ENCODE measurements at places on chromosomes 11 and 22.
A peak's percentile ranks its signal among the peaks of the same experiment; 100 is the strongest.

- peak; percentile 30 for DNase-seq
These were observed 34.2 kb upstream of the FSHB start for GRCh38 chr11:30196400-30197206.

- DNase-seq = no peak
These were observed 68.9 kb downstream of the C22orf31 start for GRCh38 chr22:28992565-28993356.

DNA sequence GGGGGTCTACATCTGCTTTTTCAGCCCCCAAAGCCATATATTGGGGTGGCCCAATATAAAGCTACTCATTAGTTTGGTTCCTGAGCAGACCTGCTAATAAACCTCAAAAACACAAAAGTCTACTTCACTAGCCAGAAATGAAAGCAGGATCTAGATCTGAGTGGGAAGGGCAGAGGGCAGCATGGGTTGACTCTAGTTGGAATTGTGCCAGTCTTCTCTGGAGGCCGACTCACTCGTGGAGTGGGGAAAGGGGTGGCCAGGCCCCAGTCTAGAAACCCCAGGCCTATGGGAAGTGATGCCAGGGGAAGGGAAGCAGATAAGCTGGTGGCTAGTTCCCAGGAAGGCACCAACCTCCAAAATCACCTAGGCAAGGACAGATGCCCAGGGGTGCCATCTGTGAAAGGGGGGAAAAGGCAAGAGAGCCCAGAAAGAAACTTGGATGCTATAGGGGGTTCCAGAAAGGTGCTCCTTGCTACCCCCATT, 5.3 kb downstream of the PATZ1 start:
- DNase-seq = no peak

GRCh38 chr22:40000171-40000570, 5.4 kb downstream of the FAM83F start:
- DNase-seq = no peak

DNA sequence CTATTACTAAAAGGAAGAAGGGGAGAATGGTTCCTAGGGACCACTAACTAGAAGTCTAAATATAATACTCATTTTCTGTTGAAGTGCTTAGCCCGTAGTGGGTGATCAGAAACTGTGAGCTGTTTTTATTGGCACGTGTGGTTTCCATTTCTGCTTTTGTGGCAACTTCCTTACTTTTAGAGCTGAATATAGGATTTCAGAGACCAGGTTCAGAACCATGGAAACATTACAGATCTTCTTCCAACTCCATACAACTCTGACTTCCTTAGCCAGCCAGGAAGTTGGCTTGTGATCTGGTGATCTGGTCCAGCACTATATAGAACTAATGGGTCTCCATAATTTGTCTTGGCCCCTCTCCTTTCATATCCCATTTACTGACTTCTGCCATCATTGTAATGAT, 2.6 kb upstream of the ME3 start:
- DNase-seq = no peak

DNA sequence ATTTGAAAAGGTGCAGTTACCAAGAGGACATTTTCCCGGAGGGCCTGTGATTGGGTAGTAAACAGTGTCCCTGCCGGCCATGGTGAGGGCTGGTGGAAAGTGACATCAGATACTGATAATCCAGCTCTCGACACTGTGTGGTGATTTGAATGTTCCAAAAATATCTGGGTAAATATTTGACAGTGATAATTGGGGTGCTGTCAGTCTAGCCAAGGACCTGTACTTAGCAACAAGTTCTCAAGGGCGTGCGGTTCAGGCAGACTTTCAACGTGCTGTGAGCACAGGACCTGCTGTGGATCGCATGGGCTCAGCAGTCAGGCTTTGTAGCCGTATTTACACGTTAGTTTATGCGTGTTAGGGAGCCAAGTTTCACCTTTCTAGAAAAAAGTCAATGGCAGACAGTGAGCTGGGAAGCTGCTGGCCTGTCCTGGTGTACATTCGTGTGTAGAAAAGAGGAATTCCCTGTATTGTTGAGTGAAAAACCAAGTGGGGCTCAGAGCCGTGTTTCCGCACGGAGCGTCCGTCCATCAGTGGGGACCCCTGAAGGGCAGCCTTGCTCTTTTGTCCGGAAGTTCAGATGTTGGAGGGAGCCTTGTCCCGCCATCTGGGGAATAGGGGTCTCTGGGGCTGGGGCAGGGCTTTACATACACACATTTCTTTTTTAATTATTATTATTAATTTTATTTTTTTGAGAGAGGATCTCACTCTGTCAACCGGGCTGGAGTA, 11.3 kb downstream of the TRMU start:
- no peak for DNase-seq

DNA sequence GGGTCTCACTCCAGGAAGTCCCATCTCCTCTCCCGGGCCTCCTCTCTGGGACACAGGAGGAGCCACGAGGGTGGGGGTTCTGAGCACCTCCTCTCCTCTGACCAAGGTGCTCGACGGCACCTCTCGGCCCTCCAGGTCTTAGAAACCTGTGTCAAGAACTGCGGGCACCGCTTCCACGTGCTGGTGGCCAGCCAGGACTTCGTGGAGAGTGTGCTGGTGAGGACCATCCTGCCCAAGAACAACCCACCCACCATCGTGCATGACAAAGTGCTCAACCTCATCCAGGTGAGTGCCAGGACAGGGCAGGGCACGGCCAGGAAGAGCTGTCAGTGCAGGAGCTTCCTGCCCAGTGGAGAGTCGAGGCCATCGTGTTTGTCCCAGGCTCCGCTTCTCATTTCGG, 23.2 kb downstream of the TOM1 start:
- DNase-seq = no peak

- no peak for DNase-seq
These were observed 4.0 kb downstream of the RPL3 start for GRCh38 chr22:39315389-39315788.

GRCh38 chr22:43539572-43540528, 128.0 kb downstream of the MPPED1 start:
- no peak for DNase-seq

DNA sequence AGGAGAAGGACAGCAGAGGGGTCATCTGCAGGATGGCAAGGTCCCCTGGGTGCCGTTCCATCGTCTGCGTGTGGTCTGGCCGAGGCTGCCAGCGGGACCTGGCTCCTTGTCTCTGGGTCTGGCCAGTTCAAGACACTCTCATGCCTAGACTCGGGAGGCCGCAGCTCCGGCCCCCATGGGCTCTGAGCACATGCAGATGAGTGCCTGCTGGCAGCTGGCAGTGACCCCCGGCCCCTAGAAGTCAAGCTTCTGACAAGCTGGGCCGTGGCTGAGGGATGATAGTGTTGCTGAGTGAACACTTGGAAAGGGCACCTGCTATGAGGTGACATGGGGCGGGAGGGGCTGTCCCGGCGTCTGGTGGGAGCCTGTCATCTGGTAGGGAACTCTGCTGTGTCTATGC, 1180.6 kb downstream of the BRD1 start:
- DNase-seq = no peak

DNA sequence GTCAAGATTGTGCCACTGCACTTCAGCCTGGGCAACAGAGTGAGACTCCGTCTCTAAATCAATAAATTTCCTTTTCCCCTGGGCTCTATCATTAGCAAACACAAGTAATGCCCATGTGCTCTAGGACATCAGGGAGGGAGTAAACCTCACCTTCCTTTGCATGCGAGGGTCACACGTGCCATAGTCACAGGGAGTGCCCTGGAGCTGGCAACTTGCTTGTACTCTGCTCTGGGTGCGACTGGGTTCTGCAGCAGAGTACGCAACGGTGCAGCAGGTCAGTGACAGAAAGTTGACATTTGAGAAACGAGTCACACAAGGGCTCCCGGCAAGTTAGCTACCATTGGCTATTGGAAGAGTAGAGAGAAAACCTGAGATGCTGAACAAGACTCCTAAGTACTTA, 32.6 kb upstream of the CHKA start:
- no peak for DNase-seq

DNA sequence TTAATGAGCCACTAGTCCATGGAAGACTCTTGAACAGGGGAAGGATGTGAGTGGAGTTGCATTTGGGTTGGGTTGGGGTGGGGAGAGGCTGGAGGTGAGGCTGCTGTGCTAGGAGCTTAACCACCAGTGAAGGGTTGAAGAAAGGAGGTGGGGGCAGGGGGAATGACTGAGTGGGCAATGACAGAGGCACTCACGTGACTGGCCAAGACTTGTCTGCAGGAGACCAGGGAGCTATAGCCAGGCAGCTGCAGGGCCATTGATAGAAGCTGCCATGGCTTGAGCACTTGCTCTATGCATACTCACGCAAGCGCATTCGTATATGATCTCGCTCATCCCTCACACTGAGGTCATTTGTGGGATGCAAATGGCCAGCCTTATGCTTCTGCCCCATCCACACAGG, 4.0 kb downstream of the LMO2 start:
- DNase-seq = no peak

DNA sequence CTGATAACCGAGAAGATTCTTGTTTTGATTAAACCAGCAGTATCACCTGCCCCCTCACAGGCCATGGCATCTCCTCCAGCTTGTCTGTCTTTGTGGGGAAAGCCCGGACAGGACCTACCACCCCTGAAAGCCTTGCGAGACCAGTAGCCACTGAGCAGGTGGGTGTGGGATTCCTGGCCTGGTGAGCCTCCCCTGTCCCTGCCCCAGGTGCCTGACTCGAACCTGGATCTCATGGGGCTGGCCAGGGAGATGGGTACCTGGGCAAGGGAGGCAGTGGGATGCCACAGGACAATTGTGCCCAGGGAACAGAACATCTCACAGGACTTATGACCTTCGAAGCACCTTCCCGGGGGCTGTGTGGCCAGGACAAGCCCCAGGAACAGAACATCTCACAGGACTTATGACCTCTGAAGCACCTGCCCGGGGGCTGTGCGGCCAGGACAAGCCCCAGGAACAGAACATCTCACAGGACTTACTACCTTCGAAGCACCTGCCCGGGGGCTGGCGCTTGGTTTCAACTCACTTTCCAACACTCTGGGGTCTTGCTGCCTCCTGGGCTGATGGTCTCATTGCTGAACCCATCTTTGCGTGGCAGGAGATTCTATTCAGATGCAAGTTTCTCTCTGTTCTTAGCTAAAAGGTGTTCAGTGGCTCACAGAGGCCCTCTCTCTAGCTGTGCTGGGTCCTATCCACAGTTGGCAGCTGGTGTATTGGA, 854.5 kb downstream of the BRD1 start:
- no peak for DNase-seq

- no peak for DNase-seq
These were observed 11.4 kb downstream of the DAGLA start for GRCh38 chr11:61691380-61692156.

DNA sequence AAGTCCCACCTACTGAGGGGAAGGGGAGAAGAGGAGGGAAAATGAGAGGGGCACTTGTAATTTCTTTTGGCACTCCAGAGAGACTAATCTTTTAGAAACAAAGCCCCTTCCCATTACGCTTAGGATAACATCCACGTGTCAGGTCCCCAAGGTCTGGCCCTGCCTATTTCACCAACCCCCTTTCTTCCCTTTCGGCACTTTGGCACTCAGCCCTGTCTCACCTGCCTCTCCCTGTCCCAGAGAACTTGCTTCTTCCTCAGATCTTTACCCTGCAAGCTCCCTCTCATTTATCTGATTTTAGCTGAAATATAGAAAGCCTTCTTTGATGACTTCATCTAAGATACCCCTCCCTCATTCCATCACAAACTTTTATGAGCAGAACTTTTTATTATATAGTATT, 55.5 kb downstream of the RASSF10 start:
- no peak for DNase-seq

DNA sequence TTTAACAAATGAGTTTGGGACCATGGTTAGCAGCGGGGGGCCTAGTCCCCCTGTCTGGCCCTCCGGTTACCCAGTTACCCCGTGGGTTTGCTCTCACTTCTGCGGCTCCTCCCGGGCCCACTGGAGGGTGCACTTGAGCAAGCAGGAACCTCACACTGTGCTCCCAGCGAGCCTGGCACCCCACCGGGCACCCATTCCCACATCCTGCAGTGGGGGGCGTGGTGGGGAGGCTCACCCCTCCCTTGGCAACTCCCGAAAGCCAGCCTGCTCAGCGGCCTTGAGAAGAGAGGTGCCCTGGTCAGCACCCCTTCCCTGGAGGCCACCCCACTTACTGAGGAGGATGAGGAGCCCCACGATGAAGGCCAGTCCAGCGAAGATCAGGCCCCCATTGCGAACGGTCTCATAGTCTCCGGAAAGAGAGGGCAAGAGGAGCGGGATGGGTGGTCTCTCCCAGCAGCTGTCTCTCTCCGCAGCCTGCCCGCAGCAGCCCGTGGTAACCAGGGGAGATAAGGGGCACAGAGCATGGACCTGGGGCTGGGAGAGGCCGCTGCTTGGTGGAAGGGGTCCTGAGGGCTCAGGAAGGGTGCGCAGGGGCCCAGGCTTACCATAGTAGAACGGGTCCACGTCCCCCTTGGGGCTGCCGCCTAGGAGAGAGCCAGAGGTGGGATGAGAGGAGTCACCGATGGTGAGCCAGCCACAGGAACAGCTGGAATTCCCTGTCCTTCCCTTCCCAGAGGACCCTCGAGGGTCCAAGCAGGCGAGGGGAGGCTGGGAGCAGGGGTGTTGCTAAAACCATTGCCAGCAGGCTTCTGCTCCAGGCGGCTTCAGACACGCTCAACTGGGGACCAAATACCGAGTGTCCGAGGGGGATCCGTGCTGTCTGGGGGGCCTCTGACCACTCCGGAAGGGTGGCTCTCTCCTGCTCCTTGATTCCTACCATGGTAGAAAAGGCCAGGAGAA, 2.2 kb downstream of the FXYD2 start:
- peak; percentile 57 for DNase-seq

- no peak for DNase-seq
These were observed 6.4 kb downstream of the CDC42EP2 start for GRCh38 chr11:65321076-65321475.

DNA sequence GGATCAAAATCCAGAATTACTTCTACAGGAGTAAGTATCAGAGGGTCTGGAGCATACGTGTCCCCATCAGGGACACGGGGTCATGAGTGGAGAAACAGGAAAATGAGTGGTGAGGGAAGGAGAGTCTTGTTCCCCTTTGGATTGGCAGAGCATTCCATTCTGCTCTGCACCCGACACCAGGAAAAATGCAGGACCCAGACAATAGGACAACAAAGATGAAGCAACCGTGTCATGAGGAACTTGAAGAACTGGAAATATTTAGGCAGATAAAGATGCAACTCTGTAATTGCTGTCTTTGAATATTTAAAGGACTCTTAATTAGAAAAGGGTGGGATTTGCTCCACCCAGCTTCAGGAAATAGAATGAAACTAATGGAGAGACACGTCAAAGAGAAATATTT, 89.0 kb upstream of the BLID start:
- no peak for DNase-seq

DNA sequence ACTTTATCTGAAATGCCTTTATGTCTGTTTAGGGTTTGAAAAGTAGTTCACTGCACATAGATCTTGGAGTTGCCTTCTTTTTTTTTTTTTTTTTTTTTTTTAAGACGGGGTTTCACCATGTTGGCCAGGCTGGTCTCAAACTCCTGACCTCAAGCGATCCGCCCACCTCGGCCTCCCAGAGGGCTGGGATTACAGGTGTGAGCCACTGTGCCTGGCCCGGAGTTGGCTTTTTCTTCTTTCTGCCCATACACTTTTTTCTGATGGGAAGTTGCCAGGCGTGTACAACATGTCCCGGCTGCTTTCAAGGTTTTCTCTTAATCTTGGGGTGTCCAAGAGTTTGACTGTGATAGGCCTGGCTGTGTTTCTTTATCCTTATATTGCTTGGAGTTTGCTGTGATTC, 12.9 kb upstream of the GNB1L start:
- no peak for DNase-seq

- DNase-seq = no peak
These were observed 80.3 kb downstream of the FBLN1 start for GRCh38 chr22:45582955-45583320.

- DNase-seq = peak; percentile 70
These were observed 2.4 kb downstream of the C11orf96 start for GRCh38 chr11:43944761-43945311.
